ENCODE measurements at places on chromosomes 1 and 21.

GRCh38 chr1:107662971-107663370, 302.0 kb downstream of the VAV3 start:
- no peak for DNase-seq

GRCh38 chr1:244030481-244031040, 20.5 kb upstream of the ZBTB18 start:
- DNase-seq, result no peak

DNA sequence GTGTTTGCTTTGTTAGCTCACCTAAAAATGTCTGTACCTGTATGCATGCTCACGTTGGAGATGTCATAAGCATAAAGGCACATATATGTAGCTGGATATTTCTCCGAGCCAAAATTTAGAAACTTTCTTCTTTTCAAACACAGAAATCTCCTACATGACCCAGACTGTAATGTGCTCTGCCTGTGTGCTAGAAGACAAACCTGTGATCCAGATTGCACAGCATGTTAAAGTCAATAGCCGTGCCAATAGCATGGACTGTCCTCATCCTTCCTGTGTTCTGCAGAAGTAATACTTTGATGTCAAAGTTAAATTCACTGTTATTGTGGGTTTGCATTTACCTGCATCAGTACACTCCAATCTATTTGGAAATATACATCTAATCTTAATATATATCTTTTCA, 346.2 kb upstream of the ZRANB2 start:
- DNase-seq, result no peak

DNA sequence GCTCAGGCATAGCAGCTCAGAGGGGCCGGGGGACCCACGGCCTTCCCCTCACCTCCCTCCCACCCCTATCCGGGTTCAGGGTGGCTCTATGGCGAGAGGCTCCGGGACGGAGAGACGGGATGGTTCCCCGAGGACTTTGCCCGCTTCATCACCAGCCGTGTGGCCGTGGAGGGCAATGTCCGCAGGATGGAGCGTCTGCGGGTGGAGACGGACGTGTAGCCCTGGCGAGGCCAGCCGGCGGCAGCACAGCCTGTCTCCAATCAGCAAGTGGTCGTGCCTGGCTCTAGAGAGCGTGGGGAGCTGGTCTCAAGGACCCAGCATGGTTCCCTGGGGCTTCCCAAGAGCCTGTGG, 25.9 kb downstream of the ARHGEF16 start:
- DNase-seq, result no peak
